ENCODE measurements at places on chromosomes 13 and 19.

GRCh38 chr13:98327371-98328270, 150.6 kb upstream of the RNF113B start:
- DNase-seq: no peak

- DNase-seq: no peak
Observed at GRCh38 chr13:95099541-95099940, 201.7 kb downstream of the ABCC4 start.

DNA sequence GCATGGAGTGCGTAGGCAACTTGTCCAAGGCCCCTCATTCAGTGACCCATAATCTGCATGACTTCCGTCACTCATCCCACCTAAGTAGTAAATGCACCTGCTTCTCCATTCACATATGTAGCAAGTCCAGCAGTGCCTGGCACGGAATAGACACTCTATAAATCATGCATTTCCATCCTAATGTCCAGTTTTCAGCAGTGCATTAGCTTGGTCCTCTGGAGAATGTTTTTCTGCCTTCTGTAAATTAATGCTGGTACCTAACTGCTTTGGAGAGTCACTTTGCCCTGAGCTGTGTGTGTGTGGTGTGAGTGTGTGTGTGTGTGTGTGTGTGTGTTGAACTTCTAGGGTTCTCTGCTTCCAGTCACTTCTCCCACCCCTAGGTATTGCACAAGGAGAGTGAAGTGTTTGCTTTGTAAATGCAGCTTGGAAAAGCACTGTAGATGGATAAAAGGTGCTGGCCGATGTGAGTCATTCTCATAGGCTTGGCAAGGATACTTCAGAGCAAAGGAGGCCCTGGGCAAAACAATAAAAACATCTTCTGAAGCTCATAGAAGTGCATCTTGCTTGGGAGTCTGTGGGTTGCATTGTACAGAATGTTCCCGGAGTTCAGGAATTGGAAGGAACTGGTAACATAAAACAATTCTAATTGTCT, 181.8 kb downstream of the KATNAL1 start:
- no peak for DNase-seq

GRCh38 chr19:19948800-19949199, 48.1 kb downstream of the ZNF93 start:
- no peak for DNase-seq

GRCh38 chr13:111325146-111325890, 4.9 kb downstream of the TEX29 start:
- no peak for DNase-seq

DNA sequence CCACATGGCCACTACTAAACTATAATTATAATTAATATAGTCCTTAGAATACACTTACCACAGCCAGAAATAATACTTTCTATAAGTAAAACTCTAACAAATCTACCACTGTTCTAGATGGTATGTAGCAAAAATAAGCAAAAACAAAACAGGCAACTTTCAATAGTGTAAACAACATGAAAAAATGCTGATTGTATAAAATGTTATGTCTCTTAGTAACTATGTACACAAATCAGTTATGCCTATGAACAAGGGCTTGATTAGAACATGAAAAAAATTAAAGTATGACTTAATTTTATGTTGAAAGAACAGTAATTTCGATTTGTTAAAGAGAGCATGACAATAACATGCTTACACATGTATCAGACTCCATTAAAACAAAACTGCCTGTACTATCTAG, 60.7 kb downstream of the LATS2 start:
- no peak for DNase-seq

DNA sequence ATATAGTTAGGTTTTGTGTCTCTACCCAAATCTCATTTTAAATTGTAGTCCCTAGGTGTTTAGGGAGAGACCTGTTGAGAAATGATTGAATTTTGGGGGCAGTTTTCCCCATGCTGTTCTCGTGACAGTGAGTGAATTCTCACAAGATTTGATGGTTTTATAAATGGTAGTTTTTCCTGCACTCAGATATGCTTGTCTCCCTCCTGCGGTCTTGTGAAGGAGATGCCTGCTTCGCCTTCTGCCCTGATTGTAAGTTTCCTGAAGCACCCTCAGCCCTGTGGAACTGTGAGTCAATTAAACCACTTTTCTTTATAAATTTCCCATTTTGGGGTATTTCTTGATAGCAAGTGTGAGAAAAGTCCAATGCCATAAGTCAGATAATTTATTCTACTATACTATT, 1977.5 kb upstream of the PCDH20 start:
- DNase-seq: no peak

DNA sequence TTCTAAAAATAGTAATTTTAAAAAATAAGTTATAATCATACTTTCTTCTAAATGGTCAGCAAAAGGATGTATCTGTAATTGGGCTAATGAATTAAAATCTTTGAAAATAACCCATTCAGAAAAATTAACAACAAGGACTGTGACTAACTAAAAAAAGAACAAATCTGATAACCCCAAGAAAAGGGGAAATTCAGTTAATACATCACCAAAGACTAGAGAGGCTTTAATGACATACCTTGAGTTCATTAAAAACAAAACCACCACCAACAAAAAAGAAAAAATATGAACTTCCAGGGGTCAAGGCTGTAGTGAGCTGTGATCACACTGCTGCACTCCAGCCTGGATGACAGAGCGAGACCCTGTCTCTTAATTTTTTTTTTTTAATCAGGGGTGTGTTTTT, 121.8 kb downstream of the TBC1D4 start:
- DNase-seq: no peak

GRCh38 chr13:79679334-79679733, 198.4 kb downstream of the NDFIP2 start:
- no peak for DNase-seq

DNA sequence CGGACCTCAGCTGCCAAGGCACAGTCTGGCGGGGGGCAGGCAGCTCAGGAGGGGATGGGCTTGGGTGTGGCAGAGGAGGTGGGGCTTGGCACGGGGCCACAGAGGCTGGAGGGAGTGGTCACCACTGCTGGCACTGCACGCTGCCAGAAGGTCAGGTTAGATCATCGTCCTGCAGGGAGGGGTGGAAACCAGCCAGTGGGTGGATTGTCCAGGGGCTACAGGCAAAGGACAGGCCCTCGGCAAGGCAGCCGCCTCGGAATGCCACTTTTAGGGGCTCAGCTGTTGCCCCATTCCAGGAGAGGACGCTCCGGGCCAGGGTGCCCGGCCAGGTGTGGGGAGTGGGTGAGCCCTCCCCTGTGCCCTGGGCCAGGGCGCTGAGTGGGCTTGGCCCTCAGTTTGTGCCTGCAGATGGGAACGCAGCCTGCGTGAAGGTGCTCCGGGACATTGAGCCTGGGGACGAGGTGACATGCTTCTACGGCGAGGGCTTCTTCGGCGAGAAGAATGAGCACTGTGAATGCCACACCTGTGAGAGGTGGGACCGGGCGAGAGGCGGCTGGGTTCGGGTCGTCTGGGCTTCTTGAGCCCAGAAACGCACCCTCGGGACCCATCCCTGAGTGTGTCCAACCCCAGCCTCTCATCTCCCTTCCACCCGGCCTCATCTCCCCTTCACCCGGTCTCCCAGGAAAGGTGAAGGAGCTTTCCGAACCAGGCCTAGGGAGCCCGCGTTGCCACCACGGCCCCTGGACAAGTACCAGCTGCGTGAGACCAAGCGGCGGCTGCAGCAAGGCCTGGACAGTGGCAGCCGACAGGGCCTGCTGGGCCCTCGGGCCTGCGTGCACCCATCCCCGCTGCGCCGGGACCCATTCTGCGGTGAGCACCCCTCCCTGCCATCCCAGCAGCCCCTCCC, 6.4 kb downstream of the KMT5C start:
- DNase-seq: no peak

DNA sequence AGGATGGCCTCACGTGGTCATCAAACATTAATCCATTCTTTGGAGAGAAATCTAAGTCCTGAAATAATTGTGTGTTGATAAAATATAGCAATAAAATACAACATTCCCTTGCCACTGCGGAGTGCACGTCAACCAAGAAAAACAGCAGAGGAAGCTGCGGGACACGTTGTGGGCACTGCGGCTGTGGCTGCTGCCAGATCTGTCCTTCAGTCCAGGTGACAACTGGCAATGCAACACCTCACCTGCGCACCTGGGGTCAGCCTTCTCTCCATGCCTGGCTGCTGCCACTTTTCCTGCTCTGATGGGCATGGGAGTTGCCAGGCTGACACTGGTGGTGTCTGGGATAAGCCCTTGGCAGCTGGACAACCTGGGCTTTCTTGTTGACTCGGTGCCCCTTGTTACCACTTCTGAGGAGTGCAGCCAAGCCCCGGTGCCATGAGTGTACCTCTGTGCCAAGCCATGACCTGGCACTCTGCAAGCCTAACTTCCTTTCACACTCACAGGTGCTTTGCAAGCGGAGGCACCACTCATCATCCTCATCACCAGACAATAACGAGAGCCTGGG, 251.6 kb upstream of the TSHZ3 start:
- DNase-seq: no peak

- peak; percentile 84 for DNase-seq
Observed at GRCh38 chr19:49473868-49474541, at the start of gene FLT3LG. FLT3LG (plus strand) TSS chr19:49474215; CDS start chr19:49474640, 425 bp downstream.

DNA sequence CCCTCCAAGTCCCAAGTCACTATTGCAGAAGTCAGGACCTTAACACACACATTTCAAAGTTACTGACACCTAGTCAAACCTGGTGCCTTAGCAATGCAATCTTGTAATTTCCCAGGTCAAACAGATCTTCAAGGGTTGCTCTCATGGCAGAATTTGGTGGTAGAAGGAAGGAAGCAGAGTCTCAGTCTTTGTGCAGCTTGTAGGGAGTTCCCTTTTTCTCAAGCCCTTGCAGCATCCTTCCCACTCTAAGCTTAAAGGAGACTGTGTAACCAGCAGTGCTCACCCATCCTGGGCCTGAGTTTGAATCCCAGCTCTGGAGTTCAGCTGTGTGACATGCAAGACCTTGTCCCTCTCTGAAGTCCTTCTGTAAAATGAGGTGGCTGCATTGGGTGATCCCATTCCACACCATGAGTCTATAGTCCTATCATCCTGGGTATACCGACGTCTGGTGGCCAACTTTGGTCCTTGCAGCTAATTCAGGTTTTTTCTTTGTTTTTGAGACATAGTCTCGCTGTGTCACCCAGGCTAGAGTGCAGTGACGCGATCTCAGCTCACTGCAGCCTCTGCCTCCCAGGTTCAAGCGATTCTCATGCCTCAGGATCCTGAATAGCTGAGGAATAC, 9.8 kb downstream of the SIGLEC10 start:
- no peak for DNase-seq

GRCh38 chr19:49231389-49231788, 73.8 kb downstream of the TRPM4 start:
- DNase-seq: no peak

DNA sequence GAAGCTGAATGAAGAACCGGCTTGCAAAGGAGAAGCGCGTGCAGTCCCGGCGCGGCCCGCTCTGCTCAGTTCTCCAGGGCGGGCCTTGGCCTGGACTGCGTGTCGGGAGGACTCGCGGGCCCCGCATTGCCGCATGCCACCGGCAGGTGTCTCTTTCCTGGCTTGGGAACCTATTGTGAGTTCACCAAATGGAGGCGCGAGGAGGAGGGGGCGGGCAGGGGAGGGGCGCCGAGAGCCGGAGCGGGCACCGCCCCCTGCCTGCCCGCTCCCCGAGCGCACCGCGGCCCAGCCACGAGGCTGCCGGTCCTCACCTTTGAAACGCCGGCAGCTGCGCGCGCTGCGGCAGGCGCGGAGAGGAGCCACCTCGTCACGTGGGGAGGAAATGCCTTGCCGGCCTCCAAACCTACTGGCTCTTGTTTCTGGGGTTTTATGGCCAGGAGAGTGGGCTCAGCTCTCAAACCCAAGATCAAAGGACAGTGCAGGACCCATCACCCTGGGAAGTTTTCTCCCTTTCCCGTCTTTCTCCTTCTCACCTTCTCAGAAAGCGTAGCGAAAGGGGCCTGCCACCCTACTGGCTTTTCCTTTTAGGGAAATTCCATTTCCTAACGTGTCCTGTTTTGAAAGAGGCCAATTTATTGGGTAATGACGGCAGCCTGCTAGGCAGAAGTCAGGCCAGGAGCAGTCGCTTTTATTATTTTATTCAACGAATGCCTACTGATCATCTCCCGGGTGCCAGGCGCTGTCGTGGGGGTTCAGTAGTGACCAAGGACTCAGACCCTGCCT, 13.8 kb upstream of the UBE2L5 start:
- DNase-seq: peak; percentile 86

Data from T follicular helper cell (primary cell).